GM12892 (cell line): ENCODE measurements at places on chromosomes 6 and 20.

GRCh38 chr6:156720691-156721685 is 56.2 kb upstream of the ARID1B start:
- DNase-seq: no peak

GRCh38 chr6:151536188-151536479 is 42.3 kb downstream of the CCDC170 start:
- DNase-seq: no peak

GRCh38 chr6:1437553-1438406 is 48.4 kb downstream of the FOXF2 start:
- DNase-seq: no peak

DNA sequence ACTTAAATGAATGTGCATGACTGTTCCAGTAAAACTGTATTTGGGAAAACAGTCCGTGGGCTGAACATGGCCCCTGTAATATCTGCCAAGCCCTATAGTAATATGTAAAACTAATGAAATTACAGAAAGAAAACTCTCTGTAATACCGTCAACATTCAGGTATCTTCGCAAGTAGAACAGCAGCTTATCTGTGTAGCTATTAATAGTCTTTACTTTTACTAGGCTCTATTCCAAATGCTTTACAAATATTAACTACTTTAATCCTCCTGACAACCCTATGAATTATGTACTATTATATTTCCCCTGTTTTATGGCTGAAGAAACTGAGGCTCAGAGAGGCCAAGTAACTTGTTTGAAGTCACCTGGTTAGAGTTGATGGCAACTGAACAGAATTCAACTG is 57.1 kb downstream of the DAAM2 start:
- DNase-seq: no peak
